ENCODE measurements at places on chromosomes 2 and 18.

- DNase-seq: no peak
These were observed 78.7 kb downstream of the USP40 start for GRCh38 chr2:233487748-233488345.

- no peak for DNase-seq
These were observed 45.6 kb upstream of the TTC39C start for GRCh38 chr18:23968638-23969604.

GRCh38 chr18:57787068-57787685 is 15.9 kb downstream of the ATP8B1 start:
- no peak for DNase-seq

DNA sequence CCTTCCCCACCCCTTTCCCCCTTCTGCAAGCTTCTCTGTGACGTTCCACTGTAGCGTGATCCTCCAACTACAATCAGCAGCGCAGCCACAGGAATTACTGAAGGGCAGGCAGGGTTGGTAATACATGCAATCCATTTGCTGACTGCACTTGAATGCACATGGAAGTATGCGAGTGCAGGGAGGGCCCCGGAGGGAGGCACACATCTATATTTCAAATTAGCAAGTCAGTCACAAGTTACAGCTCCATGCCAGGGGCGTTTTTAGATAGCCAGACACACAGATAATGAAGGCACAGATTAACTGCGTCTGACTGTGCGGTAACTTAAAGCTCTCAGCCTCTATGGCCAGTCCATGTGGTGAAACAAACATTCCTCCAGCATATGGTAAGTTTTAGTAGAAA is 209.2 kb upstream of the GATA6 start:
- DNase-seq: no peak

DNA sequence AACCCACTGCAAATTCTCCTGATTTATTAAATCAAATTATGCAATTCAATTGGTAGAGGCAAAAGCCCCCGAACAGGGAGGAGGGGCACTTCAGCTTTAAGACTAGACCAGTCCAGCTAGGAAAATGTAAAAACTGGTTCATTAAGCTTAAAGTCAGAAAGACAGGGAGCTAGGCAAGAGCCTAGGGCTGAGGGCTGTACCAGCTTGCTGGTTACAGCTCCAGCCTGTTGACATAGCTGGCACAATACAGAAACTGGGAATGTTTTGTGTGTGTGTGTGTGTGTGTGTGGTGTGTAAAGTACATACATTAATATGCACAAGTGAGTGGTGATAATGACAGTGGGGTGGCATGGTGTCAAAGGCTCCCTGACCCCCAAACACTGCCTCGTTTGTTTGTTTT is 307.0 kb upstream of the CELF4 start:
- no peak for DNase-seq

Measured in stimulated activated CD8-positive, alpha-beta memory T cell treated with anti-CD3 and anti-CD28 coated beads, Interleukin-15, amount 100 ng/mL, for 24 hours (primary cell).